ENCODE measurements at places on chromosomes 12 and 14.

GRCh38 chr12:50069539-50069938, 12.1 kb downstream of the ASIC1 start:
- DNase-seq: no peak

DNA sequence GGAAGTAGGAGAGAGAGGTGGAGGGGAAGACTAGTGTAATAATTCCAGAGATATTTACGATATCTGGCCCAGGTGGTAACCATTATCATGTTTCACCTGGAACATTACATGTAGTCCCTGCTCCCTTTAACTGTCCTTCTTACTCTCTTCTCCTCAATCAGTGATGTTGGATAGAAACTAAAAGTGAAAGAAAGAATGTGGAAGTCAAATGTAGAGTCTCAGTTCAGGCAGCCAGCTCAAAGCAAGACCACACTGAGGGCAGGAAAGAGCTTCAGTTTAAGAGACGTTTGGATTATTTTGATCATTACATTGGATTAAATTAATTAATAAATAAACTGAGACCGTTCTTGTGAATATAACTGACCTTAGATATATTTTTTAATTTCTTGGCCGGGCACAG, 594.4 kb downstream of the FLRT2 start:
- DNase-seq: no peak

- DNase-seq: no peak
Observed at GRCh38 chr12:127830065-127830460, 436.9 kb upstream of the TMEM132C start.

DNA sequence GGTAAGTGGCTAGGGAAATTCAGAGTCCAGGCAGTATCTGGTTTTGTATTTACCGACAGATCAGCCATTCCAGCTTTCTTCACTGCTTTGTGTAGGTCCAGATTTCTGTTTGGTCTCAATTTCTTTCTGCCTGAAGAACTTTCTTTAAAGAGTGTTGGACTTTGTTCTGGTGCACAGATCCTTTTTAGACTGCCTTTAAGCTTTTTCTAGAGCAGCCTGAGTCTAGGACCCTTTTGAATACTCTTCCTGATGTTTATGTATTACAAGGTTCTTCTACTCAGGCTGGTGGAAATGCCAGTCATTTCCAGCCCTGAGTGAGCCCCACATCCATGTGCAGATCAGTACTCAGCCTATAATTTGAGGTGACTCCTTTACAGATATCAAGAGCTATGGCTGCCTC, 54.7 kb downstream of the DAAM1 start:
- DNase-seq: no peak

- peak; percentile 22 for DNase-seq
Observed at GRCh38 chr14:31592631-31593030, 31.4 kb downstream of the NUBPL start.

DNA sequence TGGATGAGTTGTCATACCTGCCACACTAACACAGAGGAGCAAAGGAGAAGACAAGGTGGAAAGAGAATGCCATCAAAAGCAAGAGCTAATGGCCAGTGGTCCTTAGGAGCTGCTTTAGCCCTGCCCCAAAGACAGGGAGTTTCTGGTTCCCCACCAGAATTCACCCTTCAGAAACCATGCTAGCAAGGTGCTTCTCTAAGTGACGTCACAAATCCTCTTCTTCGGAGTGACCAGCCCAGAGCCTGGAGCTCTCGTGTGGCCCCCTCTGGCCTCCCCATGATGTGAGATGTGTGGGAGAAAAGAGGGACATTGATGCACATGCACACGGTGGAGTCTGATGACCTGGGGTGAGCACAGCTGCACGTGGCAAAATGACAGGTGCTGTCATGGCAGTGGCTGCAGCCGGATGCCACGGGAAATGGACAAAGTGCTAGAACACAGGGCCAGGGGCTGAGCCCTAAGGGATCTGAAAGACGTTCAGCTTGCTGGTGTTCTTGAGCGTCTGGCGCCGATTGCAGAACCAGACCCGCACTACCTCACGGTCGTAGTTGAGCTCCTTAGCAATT, 16.9 kb upstream of the TFCP2 start:
- no peak for DNase-seq

DNA sequence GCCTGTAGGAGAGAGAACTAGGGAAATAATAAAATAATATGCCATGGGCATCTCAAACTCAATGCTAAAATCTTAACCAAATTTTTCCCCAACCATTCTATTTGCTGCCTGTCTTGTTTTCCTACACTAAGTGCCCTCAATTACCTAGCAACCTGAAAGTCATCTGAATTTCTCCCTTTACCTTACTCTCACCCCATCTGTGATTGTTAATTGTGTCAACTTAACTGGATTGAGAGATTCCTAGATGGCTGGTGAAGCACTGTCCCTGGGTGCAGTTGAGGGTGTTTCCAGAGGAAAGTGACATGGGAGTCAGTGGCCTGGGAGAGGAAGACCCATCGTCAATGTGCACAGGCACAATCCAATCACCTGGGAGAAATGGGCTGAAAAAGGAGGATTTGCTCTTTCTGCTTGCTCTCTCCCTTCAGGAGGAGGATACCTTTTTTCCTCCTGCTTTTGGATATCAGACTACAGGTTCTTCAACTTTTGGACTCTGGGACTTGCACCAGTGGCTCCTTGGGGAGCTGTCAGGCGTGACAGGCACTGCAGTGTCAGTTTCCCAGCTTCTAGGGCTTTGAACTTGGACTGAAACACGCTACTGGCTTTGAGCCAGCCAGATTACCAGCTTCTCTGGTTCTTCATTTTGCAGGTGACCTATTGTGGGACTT, 100.1 kb downstream of the PPP1R12A start:
- no peak for DNase-seq

DNA sequence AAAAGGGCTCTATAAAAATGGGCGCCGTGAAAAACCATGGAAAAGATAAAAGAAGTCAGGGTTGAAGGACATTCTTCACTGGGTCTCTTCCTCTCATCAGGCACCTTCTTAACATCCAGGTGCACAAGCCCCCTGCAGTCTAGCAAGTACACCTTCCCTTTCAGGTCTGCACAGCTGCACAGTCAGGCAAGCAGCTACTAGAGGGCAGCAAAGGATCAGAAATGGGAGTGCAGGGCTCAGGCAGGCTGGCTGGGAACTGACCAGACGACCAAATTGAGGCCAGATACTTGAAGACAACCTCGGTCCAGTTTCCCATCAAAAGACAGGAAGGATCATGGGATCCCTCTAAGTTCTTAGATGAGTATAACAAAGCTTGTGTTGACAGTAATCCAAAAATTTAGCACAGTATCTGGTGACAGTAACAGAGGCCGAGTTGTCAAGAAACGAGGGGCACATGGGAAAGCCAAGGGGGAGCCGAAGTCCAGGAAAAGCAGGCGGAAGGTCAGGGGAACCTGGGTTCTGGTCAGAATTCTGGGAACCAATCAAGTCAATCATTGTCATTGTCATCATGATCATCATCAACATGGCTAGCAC, 10.1 kb upstream of the GRIP1 start:
- DNase-seq: peak; percentile 67

DNA sequence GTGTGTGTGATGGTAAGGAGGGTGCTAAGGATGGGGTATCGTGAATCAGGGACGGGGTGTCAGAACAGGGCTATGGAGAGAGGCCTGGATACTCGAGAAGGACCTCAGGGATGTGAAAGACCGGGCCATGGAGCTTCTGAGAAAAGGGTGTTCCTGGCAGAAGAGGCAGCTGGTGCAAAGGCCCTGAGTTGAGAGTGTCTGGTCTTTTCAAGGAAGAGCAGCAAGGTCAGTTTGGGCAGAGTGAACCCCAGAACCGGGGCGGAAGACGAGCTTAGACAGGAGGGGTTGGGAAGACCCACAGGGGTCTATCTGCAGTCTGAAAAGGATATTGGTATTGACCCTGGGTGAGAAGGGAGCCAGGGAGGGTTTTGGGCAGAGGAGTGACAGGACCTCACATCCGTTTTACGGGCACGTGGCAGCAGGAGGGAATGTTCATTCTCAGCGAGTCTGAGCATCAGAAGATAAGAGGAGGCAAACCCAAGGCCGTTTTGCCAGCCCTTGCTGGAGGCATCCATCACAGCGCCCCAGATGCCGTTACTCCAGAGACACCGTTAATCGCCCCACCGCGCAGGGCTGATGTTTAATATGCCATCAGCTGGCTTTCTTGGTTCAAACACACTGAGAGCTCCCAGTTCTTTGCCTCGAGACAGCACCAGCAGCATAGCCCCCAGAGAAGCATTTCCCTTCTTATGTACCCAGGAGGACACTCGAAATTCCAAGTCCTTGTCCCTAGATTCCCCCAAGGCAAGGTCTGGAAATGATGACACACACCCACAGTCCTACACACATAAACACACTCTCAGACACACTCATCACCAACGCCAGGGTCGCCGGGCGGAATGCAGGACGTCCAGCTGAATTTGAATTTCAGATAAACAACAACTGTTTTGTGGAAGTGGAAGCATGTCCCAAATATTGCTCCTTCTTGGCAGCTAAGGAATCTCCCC, 41.4 kb upstream of the EML1 start:
- no peak for DNase-seq

DNA sequence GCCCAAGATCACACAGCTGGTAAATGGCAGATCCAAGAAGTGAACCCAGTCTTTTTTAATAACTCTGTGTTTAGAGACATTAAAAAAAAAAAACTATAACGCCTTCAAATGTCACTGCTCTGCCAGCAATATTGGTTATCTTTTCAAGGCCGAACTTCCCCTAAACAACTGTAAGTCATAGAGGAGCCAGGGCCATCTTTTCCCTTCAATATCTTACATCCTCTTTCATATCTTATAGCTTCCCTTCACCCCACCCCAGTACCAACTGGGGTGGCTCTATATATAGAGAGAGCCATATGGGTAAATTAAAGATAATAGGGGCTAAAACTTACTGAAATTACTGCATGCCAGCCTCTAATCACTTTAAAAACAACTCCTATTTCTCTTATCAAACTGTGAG, 100.2 kb downstream of the STAB2 start:
- DNase-seq: no peak

Data from choroid plexus epithelial cell (primary cell).